ENCODE measurements at places on chromosomes 16 and 17. TPM values are rescaled to one million over a fixed set of nuclear protein-coding genes. Genes with fewer than 3 reads are reported as not detected.
A peak's percentile ranks its signal among the peaks of the same experiment; 100 is the strongest.

The TEKT5 gene
- not detected for polyA plus RNA-seq

The SLC5A10 gene
- 0.12 TPM for polyA plus RNA-seq

The STX1B gene
- polyA plus RNA-seq, result 1.2 TPM

The NR1D1 gene
- 5.5 TPM for polyA plus RNA-seq

The BRICD5 gene
- polyA plus RNA-seq, result 7.8 TPM

The PPY gene
- polyA plus RNA-seq, result not detected

DNA sequence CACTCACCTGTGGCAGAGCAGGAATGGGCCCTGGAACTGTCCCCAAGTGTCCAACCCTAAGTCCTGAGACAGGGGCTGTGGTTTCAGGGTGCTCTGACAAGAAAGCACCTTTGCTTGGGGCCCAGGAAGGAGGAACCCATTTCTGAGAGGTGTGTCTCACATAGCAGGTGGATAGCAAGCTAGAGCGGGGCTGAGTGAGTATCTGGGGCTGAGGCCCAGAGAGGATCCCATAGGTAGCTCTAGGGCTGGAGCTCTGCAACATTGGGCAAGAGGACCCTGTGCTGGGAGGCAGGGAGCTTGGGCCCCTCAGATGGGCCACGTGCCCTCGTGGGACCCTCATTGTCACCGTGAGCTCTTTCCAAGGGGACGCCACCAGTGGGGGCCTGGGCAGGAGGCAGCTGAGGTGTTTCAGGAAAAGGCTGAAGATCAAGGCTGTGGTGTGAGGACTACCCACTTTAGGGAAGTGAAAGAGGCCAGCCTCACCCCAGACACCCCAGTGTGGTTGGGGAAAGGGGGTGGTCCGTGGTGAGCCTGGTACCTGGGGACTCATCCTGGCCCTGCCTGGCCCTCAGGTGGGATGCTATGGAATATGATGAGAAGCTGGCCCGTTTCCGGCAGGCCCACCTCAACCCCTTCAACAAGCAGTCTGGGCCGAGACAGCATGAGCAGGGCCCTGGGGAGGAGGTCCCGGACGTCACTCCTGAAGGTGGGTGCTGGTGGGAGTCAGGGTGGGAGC, 5.3 kb downstream of the DEF8 start:
- DNase-seq, result no peak

DNA sequence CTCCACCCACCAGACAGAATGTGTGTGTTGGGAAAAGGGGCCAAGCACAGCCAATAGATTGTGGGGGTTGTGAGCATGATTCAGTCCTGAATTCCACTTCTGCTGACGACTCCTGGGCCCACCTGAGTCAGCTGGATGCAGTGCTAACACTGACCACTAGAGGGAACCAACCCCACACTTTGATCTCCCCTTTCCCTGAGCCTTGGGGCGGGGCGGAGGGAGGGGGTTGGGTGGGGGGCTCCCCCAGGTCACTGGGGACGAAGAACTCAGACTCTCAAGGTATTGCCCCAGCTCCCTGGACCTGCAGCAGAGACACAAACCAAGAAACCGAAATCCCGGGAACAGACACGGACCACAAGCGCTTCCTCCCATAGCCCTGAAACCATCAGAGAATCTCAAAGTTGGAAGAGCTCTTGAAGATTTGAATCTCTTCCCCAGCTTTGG, 621 bp upstream of the CSHL1 start:
- DNase-seq, result no peak

GRCh38 chr17:77225265-77225664, 84.5 kb downstream of the SEC14L1 start:
- no peak for DNase-seq

DNA sequence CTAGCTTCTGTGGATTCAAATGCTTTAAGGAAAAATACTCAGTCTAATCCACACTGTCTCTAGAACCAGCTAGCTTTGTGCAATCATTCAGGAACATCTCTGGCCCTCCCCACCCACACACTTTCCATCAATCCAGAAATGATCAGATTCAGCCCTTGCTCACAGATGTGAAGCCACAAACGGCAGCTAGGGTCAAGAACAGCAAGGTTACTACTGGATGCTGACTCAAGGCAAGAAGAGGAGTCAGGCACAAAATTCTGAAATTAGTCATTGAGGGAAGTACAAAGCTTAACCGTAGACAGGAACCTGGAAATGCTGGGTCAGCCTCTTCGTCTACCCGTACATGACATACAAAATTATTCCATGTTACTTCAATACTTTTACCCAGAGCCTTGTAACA, 174.6 kb downstream of the CDH13 start:
- DNase-seq, result no peak

- DNase-seq, result no peak
Measured at GRCh38 chr17:66175892-66176291, 16.0 kb downstream of the CEP112 start.

GRCh38 chr17:41559548-41559947, 12.3 kb downstream of the KRT9 start:
- no peak for DNase-seq

DNA sequence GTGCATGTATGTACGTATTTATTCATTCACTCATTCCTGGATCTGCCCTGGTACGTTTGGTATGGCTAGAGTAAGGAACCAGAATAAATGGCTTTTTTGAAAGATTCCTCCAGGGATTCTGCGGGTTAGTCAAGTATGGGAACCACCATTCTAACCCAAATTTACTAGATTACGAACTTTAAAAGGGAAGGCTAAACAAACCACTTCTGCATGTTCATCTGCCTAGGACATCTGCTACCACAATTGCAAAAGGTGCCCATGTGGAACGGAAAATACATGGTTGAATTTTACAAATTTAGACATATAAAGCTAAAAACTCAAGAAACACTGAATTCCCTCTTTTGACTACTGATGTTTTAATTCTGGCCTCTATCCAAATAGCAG, 22.1 kb downstream of the CYTH1 start:
- no peak for DNase-seq

- DNase-seq, result no peak
Measured at GRCh38 chr16:72886346-72886974, 161.5 kb downstream of the ZFHX3 start.

DNA sequence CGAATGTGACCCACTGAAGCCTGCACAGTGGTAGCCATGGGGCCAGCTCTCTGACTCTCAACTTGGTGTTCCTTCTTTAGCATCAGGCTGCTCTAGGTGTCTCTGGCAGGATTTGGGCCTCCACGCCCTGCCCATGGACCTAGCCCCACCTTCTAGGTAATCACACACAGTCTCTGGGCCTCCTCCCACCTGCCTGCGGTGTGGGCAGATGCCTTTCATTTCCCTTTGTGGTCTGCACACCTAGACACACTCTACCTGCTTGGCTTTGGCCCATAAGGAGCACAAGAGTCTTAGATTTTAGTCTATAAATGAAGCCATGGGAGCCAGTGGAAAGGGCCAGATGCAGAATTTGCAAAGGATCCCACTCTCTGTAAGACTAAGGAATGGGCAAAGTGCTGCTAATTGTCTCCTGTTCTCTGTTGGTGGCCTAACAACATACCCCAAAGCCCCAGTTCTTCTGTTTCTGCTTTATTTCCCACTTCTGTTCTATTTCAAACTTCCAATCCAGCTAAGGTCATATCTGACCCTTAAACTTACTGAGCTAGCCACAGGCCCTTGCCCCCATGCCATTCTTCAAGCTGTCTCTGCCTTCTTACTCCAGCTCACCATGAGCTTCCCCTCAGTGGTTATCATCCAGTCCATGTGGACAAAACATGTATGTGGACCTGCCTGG, 7.2 kb upstream of the MFSD6L start:
- no peak for DNase-seq

DNA sequence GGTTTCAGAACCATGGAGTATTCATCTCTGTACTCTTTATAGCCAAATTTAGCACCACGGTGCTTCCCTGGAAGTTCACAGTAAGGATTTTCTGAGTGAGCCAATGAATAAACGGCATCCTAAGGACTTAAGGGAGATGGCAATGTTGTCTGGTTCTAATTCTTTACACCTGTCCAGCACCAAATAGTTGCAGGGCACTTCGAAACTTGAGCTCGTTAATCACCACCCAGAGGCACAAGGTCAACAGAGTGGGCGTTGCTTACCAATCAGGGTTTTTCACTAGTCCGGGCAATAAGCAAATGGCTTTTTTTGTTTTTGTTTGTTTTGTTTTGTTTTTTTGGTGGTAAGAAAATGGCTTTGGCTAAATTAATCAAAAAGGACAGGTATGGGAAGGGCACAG, 28.2 kb upstream of the TMEM220 start:
- DNase-seq, result no peak

DNA sequence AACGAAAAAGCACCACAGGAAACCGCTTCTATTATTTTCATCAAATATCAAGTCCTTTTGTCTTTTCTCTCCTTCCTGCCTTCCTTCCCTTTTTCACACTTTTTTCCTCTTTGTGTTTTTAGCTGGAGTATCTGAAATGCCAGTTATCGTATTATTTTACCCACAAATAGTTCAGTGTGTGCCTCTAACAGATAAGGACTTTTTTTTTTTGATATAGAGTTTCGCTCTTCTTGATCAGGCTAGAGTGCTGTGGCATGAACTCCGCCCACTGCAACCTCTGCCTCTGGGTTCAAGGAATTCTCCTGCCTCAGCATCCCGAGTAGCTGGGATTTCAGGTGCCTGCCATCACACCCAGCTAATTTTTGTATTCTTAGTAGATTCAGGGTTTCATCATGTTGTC, 10.7 kb downstream of the DNAAF1 start:
- DNase-seq, result no peak

- no peak for DNase-seq
Measured at GRCh38 chr16:17215936-17216335, 254.8 kb downstream of the XYLT1 start.

GRCh38 chr17:73343168-73343634, 31.4 kb upstream of the CDC42EP4 start:
- peak; percentile 83 for DNase-seq

- no peak for DNase-seq
Measured at GRCh38 chr17:61389670-61390478, 9.8 kb upstream of the TBX2 start.

DNA sequence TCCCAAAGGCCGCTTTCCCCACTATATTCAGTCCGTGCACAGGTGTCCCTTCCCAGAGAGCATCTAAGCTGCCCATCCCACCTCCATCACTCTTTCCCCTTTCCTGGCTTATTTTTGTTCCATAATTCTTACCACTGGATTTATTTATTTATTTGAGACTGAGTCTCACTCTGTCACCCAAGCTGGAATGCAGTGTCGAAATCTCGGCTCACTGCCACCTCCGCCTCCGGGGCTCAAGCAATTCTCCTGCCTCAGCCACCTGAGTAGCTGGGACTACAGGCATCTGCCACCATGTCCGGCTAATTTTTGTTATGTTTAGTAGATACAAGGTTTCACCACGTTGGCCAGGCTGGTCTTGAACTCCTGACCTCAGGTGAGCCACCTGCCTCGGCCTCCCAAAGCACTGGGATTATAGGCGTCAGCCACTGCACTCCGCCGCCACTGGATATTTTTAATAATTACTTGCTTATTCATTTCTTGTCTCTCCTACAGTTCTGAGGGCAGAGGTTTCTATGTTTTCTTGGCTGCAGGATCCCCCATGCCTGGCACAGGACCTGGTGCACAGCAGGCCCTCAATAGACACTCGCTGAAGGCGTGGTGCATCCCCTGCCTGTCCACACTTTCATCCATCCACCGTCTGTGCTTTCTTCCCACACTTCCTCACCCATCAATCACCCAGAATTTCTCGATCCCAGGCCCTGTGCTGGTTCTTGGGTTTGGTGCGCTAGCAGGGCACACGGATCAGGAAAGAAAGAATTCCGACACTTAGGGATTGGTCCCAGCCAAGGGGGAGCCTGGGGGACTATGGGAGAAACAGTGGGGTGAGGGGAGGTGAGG, 9.9 kb upstream of the ADGRG1 start:
- DNase-seq, result no peak

Measured in hindlimb muscle (tissue), 1 donor.